ENCODE measurements at places on chromosomes 7 and 10. TPM values are rescaled to one million over a fixed set of nuclear protein-coding genes. Genes with fewer than 3 reads are reported as not detected.

DNA sequence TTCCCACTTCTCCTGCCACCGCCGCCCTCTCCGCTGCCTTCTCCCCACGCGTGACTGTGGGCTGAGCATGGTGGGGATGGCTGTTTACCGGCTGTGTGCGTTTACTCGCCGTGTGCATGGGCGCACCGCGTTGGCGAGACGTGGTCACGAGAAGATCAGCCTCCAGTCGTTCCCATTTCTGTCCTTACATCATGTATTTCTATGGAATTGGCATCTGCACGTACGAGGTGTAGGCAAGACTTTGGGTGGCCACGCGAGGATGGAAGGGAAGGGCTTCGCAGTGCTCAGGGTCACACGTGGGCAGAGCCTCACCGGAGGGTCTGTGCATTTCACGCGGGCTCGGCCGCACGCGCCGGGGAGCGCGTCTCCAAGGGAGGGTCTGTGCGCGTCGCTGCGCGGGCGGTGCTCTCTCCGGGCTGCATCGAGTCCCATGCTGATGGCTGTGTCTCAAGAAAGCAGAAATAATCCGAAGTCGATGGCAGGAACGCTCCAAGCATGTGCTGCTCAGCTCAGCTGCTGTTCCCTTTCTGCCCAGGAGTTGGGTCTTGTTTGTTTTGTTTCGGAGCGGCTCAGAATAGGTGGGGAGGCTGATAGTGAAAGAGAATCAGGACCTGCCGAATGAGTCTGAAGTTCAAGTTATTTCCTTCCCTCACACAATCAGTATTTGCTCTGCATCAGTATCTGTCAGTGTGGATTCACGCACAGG is 973 bp downstream of the CAMK1D start:
- peaks cover 5% of the 10 kb centered on the region for H3K27me3 ChIP-seq
- H3K36me3 ChIP-seq: no peaks in the 10 kb centered on the region
- H3K27ac ChIP-seq: no peak overlapping the region
- H3K4me1 ChIP-seq: peaks cover 20% of the 10 kb centered on the region
- peak overlapping the region; percentile 42 for H3K4me3 ChIP-seq

- no peaks in the 10 kb centered on the region for H3K36me3 ChIP-seq
- DNase-seq: no peak
- no peak overlapping the region for H3K4me3 ChIP-seq
- H3K27ac ChIP-seq: no peak overlapping the region
- H3K4me1 ChIP-seq: peaks cover under 1% of the 10 kb centered on the region
Observed at GRCh38 chr7:3327099-3327498, 26.0 kb downstream of the SDK1 start.

DNA sequence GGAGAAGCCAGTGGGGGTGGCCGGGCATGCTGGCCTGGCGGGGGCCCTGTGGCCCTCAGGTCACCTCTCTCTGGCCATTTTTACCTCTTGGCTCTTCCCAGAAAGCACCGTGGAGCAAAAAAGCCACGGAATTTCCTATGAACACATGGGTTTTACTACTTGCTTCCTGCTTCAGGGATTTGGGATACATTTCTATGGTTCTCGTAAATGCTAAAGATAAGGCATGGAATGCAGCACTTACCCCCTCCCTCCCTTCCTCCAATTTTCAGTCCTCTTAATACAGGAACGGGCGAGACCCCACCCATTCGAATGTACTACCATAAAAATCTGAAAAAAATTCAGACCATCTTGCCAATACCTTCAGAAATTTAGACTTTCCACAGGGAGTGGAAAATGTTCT is 279.7 kb downstream of the ARHGAP12 start:
- no peak for DNase-seq
- H3K4me3 ChIP-seq: no peak overlapping the region
- no peaks in the 10 kb centered on the region for H3K36me3 ChIP-seq
- H3K4me1 ChIP-seq: 0 out of 2 replicates have a peak, but pooled peaks cover 5% of the 10 kb centered on the region
- no peaks in the 10 kb centered on the region for H3K27me3 ChIP-seq

GRCh38 chr10:5570007-5570655 is 45.4 kb downstream of the CALML3 start:
- no peaks in the 10 kb centered on the region for H3K27me3 ChIP-seq
- no peak for DNase-seq
- H3K36me3 ChIP-seq: no peaks in the 10 kb centered on the region
- peaks cover 95% of the 10 kb centered on the region for H3K4me1 ChIP-seq
- H3K27ac ChIP-seq: no peak overlapping the region

DNA sequence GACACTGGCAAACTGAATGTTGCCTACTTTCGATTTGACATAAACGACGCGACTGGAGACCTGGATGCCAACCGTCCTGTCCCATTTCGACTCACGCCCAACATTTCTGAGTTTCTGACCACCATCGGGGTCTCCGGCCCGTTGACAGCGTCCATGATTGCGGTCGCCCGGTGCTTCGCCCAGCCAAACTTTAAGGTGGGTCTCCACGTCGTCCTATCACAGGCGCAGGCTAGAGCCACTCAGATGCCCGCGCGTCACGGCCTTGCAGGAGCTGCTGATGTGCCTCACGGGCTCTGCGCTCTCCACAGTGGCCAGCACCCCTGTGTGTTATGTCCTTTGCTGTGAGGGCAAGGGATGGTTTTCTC is 132.6 kb downstream of the SMURF1 start:
- no peak for DNase-seq
- no peak overlapping the region for H3K4me3 ChIP-seq
- no peak overlapping the region for H3K27ac ChIP-seq
- H3K36me3 ChIP-seq: peaks cover 34% of the 10 kb centered on the region
- H3K27me3 ChIP-seq: no peaks in the 10 kb centered on the region

GRCh38 chr7:116432527-116432916 is 67.0 kb upstream of the CAV2 start:
- no peak overlapping the region for H3K4me3 ChIP-seq
- no peaks in the 10 kb centered on the region for H3K4me1 ChIP-seq
- H3K27me3 ChIP-seq: no peaks in the 10 kb centered on the region
- no peak overlapping the region for H3K27ac ChIP-seq
- no peak for DNase-seq

GRCh38 chr10:123648595-123648994 is 17.6 kb upstream of the GPR26 start:
- peaks cover 2% of the 10 kb centered on the region for H3K27me3 ChIP-seq
- H3K36me3 ChIP-seq: no peaks in the 10 kb centered on the region
- H3K4me3 ChIP-seq: no peak overlapping the region
- no peaks in the 10 kb centered on the region for H3K4me1 ChIP-seq

- H3K4me3 ChIP-seq: no peak overlapping the region
- H3K27me3 ChIP-seq: no peaks in the 10 kb centered on the region
- DNase-seq: no peak
Observed at GRCh38 chr10:43324876-43325275, 46.6 kb upstream of the FXYD4 start.

GRCh38 chr7:105719395-105719794 is 138.1 kb upstream of the EFCAB10 start:
- no peaks in the 10 kb centered on the region for H3K4me1 ChIP-seq
- H3K27ac ChIP-seq: no peak overlapping the region
- DNase-seq: no peak
- no peaks in the 10 kb centered on the region for H3K27me3 ChIP-seq
- no peaks in the 10 kb centered on the region for H3K36me3 ChIP-seq

- DNase-seq: no peak
- no peak overlapping the region for H3K27ac ChIP-seq
- no peaks in the 10 kb centered on the region for H3K36me3 ChIP-seq
- H3K27me3 ChIP-seq: no peaks in the 10 kb centered on the region
- H3K4me1 ChIP-seq: no peaks in the 10 kb centered on the region
Observed at GRCh38 chr7:68146983-68147382, 1150.3 kb downstream of the TYW1 start.

RELN gene
- total RNA-seq: 215 TPM

TYW1B gene
- total RNA-seq: 5.5 TPM
